Left ventricle myocardium superior (tissue), 1 donor: ENCODE measurements at places on chromosomes 16 and 17.

- no peak for DNase-seq
Observed at GRCh38 chr16:87601401-87601981, 817 bp upstream of the JPH3 start.

DNA sequence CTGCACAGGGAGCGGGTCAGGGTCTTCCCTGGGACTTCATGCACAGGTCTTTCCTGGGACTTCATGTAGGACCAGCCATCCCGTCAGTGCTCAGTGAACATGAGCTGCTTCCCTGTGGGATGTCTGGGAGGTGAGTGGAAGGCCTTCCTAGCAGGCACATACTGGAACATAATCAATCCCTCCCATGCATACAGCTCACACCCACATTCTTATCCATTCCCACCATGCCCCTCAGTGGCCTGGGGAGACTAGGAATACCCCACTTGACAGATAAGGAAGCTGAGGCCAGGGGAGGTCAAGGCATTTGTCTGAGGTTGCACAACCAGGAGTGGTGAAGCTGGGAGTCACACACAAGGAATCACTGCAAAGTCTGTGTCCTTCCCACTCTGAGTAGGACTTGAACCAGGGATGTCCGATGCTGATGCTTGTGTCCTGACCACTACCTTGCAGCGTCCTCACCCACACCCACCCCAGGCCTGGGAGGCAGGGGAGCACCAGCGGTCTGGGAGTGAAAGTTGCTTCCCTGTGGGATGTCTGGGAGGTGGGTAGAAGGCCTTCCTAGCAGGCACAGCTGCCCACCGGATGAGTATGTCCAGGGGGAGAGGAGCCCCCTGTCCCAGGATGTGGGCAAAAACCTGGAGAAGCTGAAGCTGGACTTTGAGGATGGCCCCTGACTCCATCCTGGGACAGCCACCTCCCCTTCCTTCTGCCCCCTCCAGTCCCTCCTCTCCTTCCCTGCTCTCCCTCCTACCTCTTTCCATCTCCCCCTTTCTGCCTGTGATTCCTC, 1.0 kb upstream of the NLRC5 start:
- DNase-seq: no peak

- DNase-seq: peak; percentile 82
Observed at GRCh38 chr17:82551779-82552457, 32.4 kb downstream of the FOXK2 start.

GRCh38 chr16:23711785-23712184, 1.2 kb downstream of the ERN2 start:
- DNase-seq: no peak

- DNase-seq: no peak
Observed at GRCh38 chr17:40315678-40316570, 6.9 kb downstream of the RARA start.

- no peak for DNase-seq
Observed at GRCh38 chr16:55730115-55730514, 74.3 kb downstream of the SLC6A2 start.

DNA sequence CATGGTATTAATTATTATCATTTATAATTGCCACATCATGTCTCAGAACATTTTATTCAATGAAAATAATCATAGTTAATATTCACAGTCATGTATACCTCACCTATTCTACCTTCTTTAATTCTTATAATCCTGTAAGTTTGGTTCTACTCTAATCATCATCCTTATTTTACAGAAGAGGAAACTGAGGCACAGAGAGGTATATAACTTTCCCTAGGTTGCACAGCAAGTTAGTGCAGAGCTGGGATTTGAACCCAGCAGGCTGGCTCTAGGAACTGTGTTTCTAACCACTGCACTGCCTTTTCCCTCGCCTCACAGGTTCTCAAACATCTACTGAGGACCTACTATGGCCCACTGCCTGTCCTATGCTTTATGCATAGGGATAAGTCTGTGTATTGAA, 32.7 kb downstream of the WSB1 start:
- DNase-seq: no peak

DNA sequence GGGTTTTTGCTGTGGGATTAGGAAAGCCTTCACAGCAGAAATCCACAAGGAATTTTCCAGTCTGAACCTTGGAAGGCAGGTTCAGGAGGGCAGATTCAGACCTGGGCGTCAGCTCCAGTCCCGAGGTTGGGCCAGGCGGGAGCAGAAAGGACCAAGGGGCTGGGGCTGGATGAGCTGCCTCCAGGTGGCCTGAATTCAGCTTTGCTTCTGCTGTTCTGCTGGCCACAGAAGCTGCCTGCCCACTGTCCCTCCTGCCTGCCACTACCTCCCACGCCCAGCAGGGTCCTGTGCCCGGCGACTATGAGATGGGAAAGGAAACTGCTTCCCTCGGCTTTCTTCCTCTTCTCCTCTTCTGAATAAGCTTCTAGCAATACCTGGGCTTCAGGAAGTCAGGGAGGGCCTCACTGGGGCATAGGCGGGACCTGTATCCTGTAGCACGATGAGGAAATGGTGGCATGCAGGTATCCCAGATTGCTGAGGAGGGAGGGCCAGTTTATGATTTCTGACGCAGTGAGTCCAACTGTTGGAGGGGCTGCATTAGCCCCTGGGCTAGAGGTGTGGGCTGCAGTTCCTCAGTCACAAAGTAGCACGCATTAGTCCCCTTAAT, 18.4 kb downstream of the TBX4 start:
- DNase-seq: no peak

DNA sequence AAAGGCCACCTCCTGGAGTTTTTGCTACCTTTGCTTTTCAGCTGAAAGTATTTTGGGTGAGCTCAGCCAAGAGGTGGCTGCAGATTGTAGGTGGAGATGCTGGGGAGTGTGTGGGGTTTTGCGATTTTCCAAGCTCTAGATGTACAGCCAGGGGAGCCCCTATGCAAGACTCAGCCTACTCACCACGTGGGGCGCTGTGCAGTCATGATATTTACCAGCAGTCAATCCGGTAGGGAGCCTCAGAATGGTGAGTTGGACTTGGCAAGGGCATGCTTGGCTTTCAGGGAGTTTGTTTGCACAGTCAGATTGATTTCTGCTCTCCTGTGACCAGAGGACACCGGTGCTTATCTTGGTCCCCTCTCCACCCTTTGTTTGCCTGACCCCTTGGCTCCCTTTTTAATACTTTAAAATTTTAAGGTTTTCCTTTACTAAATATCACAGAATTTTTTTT, 175.3 kb downstream of the UTP18 start:
- DNase-seq: peak; percentile 39

DNA sequence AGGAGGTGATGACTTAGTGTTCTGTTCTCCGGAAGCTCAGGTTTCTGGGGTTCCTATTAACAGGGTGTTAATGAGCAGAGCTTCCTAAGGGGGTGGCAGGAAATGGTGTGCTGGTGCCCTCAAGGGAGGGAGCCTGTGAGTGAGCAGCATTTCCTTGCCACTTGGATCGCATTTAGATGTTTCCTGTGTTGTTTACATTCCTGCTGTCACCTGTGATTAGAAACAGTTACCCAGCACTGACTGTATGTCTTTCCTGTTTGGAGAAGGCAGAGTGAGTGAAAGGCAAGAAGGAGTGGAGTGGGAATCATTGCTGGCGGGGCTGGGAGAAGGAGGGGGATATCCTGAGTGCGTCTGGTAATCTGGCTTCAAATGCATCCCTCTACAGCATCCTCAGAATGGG, 214.6 kb downstream of the CCDC182 start:
- DNase-seq: no peak

GRCh38 chr17:50063561-50064252, 7.8 kb downstream of the ITGA3 start:
- no peak for DNase-seq

GRCh38 chr17:64658931-64659330, 3.2 kb downstream of the SMURF2 start:
- no peak for DNase-seq

- DNase-seq: no peak
Observed at GRCh38 chr17:72890711-72891110, 201.8 kb downstream of the SLC39A11 start.

DNA sequence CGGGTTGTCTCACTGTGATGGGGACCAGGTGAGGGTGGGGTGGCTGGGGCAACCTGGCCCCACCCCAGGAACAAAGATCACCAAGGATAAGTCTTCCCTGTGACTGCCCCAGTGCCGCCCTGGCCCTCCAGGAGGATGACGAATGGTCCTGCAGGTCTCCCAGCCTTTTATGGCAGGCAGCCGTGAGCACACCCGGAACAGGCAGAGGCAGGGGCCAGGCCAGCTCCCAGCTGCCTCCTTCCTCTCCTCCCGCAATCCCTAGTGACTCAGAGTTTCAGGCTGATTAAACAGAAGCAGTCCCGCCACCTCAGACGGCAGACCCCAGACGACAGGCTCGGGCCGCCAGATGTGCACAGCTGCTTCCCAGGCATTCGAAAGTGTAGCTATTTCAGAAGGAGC, 13.3 kb downstream of the JUP start:
- peak; percentile 86 for DNase-seq

- no peak for DNase-seq
Observed at GRCh38 chr16:22886927-22887326, 73.0 kb downstream of the HS3ST2 start.

GRCh38 chr17:77266891-77267341, 126.1 kb downstream of the SEC14L1 start:
- DNase-seq: no peak

DNA sequence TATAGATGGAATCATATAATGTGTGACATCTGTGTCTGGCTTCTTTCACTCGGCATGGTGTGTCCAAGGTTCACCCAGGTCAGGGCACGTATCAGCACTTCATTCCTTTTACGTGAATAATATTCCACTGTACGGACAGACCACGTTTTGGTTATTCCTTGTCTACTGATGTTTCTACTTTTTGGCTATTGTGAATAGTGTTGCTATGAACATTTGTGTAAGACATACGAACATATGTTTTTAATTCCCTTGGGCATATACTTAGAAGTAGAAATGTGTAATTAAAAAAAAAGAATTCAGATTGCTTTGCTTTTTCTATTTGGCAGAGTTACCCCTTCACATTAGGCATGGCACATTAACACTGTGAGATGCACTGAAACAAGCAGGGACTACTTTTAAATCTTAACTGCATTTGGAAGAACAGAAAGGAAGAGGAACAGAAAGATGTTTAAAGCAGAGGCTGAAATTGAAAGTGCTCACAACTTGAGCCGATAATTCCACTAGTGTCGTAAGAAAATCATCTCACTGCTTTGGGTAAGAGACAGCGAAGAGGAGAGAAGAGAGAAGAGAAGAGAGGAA, 105.3 kb downstream of the VPS53 start:
- no peak for DNase-seq

DNA sequence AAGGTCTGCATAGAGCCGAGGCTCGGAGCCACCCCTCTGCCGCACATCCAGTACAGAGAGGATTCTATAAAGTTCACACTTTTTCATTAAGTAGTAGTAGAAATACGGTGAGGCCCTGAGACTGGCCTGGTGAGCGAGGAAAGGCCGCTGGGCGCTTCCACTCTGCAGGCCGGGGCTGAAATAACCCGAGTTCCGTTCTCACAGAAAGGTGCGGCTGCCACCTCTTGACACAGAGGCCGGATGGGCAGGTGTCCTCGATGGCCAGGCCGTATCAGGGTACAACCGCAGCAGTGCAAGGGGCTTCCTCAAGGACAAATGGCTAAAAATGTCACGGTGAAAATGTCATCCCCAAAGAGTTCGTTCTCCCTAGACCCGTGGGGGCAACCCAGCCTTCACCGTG, 770 bp upstream of the PCYT2 start:
- DNase-seq: no peak

DNA sequence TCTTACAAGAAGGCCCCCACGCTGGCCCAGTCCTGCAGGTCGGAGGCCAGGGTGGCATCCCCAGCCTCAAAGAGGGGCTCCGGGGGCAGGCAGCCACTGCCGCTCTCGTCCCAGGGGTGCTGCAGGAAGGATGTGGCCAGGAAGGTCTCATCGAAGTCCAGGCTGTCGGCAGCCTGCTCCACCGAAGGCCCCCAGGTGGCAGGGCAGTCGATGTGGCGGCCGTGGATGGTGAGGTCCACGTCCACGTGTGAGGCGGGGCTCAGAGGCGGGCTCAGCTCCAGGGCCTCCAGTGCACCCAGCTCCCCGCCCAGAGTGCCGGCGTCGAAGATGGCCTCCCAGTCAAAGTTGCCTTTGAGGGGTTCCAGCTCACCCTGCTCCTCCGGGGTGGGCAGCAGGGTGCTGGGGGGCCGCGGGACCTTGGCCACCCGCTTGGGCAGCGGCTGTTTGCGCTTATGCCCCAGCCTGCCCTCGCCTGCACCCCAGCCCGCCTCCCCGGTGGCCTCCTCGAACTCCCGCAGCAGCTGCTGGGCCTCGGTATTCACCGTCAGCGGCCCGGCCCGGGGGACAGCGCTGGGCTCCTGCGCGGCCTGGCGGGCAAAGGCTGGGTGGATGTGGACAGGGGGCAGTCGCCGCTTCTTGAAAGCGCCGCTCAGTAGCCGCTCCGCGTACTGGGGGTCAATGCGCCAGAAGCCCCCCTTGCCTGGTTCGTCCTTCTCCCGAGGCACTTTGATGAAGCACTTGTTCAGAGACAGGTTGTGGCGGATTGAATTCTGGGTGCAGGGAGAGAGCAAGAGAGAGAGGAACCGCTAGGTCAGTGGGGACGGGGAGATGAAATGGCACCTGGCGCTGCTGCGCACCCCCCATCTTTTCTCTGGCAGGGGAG, 3.5 kb downstream of the FOXJ1 start:
- DNase-seq: no peak

- DNase-seq: no peak
Observed at GRCh38 chr16:10202649-10203048, 20.4 kb upstream of the GRIN2A start.

DNA sequence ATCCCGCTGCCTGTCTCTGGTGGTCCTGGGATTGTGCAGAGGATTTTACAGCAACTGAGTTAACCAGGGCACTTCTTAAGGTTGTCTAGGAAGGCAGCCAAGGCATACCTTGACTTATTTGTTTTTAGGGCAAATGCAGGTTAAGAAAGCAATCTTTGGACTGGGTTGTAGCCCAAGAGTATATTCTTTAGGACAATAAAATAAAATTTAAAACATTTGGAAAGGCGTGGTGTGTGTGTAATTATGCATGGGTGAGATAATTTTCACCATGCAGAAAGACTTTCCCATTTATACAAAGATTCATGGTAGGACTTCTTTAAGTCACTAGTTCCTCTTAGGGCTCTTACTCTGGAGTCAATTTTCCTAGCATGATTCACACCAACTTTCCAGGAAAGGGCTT, 93.1 kb downstream of the SPACA3 start:
- no peak for DNase-seq

GRCh38 chr16:89009343-89010209, 32.6 kb upstream of the CBFA2T3 start:
- DNase-seq: no peak

GRCh38 chr16:9380221-9380620, 288.8 kb downstream of the HAPSTR1 start:
- no peak for DNase-seq

DNA sequence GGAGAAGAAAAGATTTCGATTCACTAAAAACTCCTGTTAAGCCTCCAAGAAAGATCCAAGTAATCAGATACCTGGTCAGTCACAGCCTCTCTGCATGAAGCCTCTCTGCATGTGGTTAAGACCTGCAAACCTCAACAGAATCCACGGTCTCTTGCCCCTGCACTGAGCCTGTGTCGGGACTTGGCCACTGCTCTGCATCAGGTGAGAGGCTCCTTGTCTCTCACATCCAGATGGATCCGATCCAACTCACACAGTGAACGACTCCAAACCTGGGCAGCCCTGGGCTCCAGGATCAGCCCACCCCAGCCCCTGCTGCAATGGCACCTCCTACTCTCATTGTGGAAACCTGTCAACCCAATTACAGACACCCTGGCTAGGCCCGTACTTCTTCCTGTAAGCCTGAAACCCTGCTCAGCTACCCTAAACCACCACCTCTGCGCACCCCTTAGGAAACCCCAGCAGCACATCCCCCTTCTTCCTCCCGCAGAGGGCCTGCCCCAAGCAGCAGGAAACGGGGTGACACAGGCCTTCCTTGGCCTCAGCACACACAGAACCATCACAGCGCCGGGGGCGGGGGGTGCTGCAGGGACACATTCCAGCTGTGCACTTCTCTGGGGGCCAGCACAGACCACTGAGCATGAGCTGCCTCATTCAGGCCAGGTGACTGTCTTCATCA, 129.5 kb downstream of the ANKRD11 start:
- DNase-seq: no peak
